EL (cell line): ENCODE measurements at places on chromosomes 12 and 14.
A peak's percentile ranks its signal among the peaks of the same experiment; 100 is the strongest.

GRCh38 chr12:70449074-70449752, 83.1 kb downstream of the KCNMB4 start:
- DNase-seq, result peak; percentile 26

- no peak for DNase-seq
These were observed 3.8 kb downstream of the ZBTB42 start for GRCh38 chr14:104804481-104805325.

GRCh38 chr14:104874110-104874531, 9.1 kb downstream of the CEP170B start:
- DNase-seq, result no peak

DNA sequence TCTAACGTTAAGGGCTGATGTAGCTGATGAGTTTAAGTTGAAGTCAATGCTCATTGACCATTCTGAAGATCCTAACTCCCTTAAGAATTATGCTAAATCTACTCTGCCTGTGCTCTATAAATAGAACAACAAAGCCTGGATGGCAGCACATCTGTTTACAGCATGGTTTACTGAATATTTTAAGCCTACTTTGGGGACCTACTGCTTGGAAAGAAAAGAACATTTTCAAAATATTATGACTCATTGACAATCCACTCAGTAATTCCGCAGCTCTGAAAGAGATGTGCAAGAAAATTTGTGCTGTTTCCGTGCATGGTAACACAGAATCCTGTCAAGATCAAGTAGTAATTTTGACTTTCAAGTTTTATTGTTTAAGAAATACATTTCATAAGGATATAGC, 35.0 kb upstream of the NAV3 start:
- DNase-seq, result no peak

- DNase-seq, result no peak
These were observed 721.4 kb downstream of the TMTC2 start for GRCh38 chr12:83408146-83408545.

DNA sequence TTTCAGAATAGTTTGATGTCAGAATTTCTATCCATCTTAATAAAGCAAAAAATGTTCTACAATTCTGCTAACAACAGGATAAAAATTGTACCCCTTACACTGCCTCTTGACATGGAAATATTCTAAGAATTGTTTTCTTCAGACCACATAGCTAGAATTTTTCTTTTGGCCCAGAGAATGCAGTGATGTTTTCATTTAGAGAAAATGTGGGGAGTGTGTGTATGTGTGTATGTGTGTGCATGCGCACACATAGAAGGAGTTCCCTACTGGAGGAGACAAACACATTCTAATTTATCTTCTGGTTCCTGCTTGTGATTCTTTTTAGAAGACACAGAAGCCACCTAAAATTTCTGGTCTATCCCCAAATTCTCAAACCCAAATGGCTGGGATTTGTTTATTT, 1145.7 kb downstream of the VRK1 start:
- no peak for DNase-seq

- peak; percentile 50 for DNase-seq
These were observed 1.1 kb downstream of the ETV6 start for GRCh38 chr12:11650286-11651281.

- DNase-seq, result no peak
These were observed 25.5 kb downstream of the GALC start for GRCh38 chr14:87967496-87967895.

- no peak for DNase-seq
These were observed 17.2 kb downstream of the NOXRED1 start for GRCh38 chr14:77406086-77406485.

DNA sequence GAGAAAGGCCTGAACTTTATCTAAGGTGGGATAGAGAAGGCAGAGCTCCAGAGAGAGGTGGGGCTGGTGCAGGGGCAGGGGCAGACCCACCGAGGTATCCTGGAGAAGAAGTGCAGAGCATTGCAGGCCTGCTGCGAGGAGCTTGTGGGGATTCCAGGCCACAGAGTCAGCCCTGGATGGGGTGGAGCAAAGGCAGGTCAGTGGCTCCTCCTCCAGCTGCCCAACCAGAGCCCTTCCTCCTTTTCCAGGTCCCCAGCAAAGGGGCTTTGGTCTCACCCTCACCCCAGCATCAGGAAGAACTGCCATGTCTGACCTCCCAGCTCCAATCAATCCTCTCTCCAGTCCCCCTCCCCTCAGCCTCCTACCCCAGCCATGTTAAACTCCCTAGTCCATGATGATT, 19.8 kb upstream of the ZNF740 start:
- no peak for DNase-seq

GRCh38 chr12:122029620-122030423, 8.1 kb downstream of the BCL7A start:
- DNase-seq, result peak; percentile 19

DNA sequence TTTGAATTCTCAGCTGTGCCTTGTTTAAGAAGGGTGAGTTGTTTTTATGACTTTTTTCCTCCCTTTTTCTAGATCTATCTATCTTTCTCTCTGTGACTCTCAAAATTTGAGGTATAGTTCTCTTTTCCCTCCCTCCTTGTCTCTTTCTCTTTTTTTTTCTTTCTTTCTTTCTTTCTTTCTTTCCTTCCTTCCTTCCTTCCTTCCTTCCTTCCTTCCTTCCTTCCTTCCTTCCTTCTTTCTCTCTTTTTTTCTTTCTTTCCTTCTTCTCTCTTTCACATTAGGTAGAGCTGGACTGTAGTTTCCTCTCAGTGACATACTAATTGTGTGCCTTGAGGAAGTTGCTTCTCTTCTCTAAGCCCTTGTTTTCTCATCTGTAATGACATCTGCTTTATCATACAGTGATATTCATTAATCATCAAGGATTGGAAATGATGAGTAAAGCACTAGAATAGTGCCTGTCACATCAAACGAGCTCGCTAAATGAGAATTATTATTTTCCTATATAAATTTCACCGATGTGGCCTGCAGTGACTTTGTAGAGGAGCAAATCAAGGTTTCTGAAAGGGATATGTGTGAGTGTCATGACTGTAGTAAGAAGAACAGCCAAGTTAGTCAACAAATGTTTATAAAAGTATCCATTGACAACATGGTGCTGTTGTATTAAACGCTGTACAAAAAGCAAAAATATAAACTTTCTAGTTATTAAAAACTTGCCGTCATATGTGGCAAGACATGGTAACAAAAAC, 78.9 kb upstream of the SLC38A2 start:
- DNase-seq, result no peak

DNA sequence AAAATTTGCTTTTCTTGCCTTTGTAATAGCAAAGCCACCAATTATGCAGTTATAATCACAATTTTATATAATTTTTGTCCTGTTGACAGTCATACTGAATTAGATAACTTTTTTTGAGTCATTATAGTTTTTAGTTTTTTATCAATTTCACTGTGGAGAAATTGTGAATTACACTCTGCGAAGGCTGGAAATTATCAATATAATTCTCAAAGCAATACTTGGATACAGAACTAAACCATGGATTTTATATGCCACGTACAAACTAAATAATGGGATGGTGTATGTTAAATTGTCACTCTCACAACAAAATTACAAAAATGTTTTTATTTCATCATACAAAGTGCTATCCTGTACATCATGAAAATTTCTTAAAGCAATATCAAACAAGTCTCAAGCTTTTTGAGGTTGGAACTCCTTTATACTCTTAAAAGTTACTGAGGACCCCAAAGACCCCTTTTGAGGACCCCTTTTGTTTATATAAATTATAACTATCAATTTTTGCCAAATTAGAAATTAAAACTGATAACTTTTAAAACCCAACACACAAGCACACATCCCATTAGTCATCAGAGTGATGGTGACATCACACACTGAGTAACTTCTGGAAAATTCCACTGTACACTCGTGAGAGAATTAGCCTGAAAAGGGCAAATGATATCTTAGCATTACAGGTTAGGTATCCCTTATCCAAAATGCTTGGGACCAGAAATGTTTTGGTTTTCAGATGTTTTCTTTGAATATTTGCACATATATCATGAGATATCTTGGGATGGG, 19.8 kb upstream of the AQP2 start:
- DNase-seq, result peak; percentile 68

GRCh38 chr14:33239465-33239864, 300.8 kb downstream of the NPAS3 start:
- no peak for DNase-seq

DNA sequence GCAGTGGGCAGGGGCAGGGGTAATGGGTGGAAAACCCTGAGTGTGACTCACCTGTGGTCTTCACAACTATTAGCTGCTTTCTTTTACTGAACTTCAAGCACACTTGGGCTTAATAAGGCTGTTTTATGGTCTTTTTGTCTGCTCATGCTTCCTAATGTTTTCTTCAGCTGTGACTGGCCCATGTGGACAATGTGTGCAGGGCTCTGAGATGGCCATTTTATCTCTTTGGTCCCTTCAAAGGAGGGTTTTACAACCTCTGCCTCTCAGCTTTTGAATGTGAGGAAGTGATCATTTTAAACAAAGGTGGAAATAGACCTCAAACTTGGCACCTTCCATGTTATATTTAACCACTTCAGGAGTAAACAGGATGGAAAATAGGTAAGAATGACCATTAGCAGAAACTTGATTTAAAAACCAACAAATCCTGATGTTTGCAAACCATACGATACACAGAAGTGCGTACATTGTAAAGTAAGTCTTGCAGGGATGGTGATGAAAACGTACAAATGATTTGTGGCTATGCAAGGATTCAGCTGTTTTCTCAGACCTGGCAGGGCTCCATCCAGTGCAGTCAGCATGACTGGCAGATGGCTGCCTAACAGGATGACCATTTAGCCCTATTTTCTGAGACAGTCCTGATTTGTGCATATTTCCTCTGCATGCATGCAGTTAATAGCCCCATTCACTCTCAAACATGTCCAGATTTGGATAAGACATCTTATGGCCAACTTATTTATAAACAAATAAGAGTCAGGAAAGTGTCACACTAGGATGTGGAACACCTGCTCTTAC, 103.2 kb downstream of the SLC38A4 start:
- DNase-seq, result no peak

GRCh38 chr14:91417983-91418386, 365 bp upstream of the CCDC88C start:
- DNase-seq, result no peak

DNA sequence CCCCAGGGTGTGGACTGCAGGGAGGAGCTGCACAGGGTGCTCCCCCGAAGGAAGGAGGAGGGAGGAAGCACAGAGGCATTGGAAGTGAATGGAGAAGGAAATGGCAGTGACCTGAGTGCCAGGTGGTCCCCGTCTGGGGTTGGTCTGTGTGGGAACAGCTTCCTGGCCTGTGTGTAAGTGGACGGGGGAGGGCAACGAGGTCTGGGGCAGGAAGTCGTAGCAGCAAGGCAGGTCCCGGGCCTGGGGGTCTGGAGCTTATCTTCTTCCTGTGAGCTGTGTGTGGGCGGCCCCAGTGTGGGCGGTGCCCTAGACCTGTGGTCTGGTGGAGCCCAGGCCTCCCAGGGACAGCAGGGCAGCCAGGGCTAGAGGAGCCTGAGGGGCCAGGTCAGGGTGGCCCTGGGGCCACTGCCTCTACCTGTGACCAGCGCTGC, 382.1 kb downstream of the TMEM121 start:
- no peak for DNase-seq

DNA sequence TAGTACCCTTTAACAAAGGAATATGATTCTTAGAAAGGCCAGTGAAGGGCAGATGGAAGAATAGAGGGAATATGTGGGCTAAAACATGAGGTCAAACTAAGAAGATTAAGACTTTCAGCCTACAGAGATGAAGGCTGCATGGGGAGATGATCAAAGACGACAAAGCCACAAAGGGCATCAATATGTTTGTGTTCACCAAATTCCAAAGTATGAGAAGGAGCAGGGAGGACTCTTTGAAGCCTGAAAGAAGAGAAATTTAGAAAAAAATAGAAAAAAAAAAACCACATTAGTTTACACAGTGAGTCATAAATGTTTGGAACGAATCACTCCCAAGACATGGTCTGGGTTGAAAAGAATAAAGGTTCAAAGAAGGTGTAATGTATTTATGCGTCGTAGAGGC, 131.8 kb downstream of the NEDD1 start:
- DNase-seq, result no peak

GRCh38 chr14:96098309-96098998, 59.3 kb downstream of the C14orf132 start:
- DNase-seq, result peak; percentile 69

GRCh38 chr12:52956987-52957386, 8.1 kb downstream of the KRT18 start:
- DNase-seq, result no peak

GRCh38 chr12:107558141-107558815, 127.3 kb upstream of the PWP1 start:
- DNase-seq, result no peak

DNA sequence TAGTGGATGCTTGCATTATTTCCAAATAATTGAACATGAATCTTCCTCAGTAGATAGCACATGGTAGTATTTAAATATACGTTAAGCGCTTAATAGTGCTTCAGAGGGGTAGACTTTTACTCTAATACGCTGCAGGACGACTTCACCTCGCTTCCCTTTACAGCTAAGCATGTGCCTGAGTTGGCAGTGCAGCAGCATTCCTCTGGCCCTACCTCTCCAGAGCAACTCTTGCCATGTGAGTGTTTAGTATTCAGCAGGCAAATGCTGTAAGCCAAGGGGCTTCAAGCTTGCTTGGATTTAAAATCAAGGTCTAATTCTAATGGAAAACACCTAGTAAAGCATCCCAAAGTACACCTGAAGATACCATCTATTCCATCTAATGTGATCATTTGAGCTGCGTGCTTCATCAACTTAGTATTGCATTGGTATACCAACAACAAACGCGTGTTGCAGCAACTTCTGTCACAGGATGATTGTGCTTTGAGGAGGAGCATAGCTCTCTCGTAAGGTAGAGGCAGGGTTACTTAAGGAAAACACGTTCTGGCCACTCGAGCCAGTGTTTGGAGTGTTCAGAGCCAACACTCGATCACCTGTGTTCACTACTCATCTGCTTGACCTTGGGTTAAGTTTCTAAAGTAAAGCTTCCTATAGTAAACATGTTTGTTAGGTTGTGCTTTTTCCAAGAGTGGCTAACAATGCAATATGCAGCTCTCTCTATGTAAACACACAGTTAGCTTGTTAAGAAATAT, 60.6 kb downstream of the PIWIL1 start:
- DNase-seq, result no peak

GRCh38 chr14:68444449-68445168, 348.3 kb downstream of the ZFP36L1 start:
- DNase-seq, result peak; percentile 65

DNA sequence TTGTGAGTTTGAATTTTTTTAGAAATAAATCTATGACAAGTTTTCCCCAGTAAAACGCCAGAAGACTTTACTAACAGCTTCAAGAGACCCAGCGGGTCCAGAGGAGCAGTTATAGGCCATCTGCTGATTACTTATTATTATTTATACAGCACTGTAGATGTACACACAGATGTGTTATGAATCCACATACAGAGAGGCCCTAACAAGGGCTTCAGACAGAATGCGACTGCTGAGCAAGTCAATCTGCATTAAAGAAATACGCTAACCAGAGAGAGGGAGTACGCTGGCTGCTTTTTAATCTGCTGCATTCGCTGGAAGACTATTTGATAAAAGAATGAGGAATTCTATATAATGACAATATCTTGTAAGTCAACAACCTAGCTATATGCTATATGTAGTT, 32.5 kb downstream of the ATF7 start:
- DNase-seq, result no peak

GRCh38 chr14:42504433-42504832, 897.8 kb downstream of the LRFN5 start:
- DNase-seq, result no peak
